ENCODE measurements at places on chromosomes 11 and 22.

DNA sequence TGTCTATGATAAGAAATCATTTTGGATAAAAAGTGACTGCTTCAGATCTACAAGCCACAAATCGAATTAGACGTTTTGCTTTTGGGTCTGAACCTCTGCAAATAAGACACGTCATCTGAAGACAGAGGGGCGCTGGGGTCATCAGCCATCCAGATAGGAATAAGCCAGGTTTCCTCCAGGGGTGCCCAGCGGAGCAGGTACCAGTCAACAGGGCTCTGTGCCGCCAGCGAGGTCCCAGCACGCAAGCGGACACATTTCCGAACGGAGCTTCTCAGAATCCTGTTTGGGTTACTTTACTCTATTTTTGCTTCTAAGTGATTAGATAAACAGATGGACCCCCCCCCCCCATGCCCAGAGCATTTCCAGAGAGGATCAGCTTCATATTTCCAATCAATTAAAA, 873.8 kb downstream of the BRD1 start:
- DNase-seq, result no peak

DNA sequence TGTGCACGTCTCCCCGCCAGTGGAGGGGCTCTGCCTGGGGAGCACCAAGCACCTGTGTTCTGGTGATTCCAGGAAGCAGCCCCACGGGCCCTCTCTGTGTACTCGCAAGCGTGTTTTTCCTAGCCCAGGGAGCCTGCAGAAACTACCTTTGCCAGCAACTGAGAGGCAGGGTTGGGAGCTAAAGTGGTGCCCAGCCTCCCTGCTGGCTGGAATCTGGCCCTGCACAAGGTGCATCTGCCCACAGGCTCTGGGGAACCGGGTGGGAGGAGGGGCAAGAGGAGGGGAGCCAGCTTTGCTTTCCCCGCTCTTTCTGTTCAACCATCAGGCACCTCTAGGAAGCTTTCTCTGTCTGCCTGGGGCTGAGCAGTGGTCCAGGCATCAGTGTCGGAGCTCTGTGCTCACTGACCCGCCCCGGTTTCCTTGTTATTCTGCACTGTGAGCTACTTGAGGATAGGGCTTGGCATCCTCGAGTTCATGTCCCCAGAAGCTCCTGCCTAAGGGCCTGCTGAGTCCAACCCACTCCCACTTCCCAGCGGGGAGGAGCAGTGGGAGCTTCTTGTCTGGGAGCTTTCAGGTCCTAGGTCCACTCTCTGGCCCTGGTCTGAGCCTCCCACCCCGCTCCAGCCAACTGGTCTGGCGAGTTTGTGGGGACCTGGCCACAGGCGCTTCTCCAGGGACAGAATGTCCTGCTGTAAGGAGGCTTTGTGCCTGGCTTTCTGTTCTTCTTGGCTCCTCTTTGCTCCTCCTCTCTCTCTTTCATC, 14.9 kb downstream of the DAGLA start:
- no peak for DNase-seq

DNA sequence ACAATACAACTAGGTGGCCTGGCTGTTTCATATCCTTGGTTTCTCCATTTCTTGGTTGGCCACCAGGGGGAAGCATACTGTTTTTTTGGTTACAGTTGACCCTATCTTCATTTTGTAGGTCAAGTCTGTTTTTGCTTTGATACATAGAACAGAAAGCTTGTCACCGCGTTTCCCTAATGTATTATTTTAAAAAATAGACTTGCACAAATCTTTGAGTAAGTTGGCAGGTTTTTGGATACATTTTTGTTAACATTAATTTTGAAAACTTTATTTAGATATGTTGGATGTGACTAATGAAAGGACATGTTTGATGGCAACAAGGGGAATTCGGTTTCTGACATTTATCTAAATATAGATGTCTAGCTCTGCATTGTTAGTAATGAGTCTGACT, 3.0 kb downstream of the NCR3LG1 start:
- DNase-seq, result peak; percentile 36

DNA sequence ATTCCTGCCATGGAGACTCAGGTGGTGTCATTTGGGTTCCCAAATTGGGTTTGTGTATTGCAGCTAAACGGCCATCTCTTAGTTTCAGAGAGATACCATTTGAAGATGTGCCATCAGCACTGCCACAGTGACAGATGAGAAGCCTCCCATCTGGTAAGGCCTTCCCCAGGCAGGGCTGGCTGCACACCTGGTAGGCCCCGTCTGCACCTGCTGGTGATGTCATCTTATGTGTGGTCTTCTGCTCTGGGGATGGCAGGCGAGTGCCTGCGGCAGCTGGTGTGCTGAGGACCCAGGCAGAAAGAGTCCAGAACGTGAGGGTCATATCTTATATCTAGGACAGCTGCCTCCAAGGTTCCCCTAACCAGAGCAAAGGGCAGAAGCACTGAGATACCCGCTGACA, 100.6 kb downstream of the CSNK2A3 start:
- no peak for DNase-seq

GRCh38 chr22:39091126-39092081, 5.6 kb upstream of the APOBEC3H start:
- DNase-seq, result no peak

GRCh38 chr11:110985547-110985946, 260.0 kb upstream of the POU2AF2 start:
- no peak for DNase-seq

DNA sequence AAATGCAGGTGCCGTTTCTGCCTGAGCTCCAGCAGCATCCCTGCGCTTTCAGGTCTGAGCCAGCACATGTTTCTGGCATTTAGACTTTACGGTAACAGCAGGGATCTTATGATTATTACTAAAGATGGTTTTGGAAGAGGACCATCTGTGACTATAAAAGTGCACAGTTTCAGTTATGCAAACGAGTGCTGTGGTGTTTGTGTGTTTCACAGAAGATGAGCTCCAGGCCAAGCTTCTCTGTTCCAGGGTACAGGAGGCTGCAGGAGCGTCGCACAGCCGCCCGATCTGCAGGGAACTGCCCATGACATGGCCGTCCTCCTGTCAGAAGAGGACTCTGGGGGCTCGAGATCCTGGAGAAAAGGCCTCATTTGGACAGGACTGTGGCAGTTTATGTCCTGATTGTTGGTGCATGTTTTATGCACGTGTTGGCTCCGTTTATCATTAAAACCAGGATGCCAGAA, 297.3 kb downstream of the TBC1D22A start:
- DNase-seq, result no peak

DNA sequence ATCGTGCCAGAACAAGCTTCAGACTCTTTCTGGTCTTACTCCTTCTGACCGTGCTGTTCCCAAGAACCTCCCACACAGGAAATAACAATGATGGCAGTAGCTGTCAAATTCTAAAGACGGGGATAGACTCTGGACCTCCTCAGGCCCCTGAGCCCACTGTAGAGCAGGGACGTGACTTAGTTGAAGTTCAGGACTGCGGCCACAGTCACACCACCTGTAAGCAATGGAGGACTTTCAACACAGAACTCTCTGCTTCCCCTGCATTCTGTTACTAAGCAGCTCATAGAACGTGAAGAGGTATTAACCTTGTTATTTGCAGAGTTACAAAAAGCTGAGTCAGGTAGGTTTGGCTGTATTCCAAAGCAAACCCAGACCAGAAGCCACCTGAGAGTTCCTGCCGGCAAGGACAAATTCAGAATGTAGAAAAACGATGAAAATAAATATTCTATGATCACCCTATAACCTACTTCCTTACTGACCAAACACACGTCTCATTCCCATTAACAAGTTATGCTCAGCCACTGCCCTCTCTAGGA, 12.7 kb downstream of the TMEM45B start:
- DNase-seq, result no peak

- peak; percentile 57 for DNase-seq
Observed at GRCh38 chr11:20127671-20128527, 32.4 kb downstream of the DBX1 start.

DNA sequence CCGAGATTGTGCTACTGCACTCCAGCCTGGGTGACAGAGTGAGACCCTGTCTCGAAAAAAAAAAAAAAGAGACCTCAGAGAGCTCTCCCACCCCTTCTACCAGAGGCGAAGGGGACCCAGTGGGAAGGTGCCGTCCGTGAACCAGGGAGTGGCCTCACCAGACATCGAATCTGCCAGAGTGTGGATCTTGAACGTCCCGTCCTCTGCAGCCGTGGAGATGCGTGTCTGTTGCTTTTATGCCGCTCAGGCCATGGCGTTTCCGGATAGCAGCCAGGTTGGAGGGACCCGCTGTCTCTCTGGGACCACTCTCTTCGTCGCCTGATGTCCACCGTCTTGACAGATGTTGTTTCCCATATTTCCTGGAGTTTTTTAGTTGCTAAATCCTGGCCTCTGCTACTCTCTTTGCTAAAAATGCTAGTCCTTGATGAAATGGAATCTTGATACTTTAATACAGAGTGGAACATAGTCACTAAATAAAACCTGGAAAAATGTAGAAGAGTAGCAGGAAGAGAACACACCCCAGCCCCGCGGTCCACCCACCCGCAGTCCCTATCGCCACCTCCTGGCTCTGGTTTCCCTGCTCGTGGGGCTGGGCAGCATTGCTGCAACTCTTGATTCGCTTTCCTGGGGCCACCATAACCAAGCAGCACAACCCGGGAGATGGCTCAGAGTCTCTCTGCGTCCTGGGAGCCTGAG, 12.0 kb upstream of the MUC6 start:
- no peak for DNase-seq

All from activated CD8-positive, alpha-beta memory T cell treated with anti-CD3 and anti-CD28 coated beads for 4 hours (primary cell).